ENCODE measurements at places on chromosomes 6 and 20. TPM values are rescaled to one million over a fixed set of nuclear protein-coding genes. Genes with fewer than 3 reads are reported as not detected.
A peak's percentile ranks its signal among the peaks of the same experiment; 100 is the strongest.

DNA sequence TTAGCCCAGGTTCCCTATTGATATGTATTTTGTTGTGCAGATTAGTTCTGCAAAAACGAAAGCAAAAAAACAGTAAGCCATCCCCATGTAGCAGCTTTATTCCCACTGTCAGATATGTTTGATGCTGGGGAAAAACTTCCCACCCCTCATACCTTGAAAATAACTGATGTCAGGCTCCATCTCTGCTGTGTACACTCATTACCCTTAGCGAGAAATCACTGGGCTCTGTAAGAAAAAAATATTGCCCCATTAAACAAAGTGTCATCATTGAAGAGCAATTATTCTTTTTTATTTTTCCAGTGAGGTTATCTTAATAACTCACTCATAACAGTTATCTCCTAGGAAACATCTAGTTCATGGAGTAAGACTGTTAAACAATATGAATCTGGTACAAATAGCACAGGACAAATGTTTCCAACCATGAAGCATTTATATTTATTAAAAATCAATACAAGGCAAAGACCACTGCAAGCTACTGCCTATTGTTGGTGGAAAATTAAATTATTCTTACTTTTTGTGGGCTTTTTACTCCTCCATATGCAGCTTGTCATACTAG is 268.8 kb downstream of the LMBRD1 start:
- DNase-seq, result no peak

KCNB1 gene
- total RNA-seq, result not detected

- peak; percentile 20 for DNase-seq
Observed at GRCh38 chr6:3887150-3887700, 38.1 kb downstream of the FAM50B start.

NDUFAF5 gene
- 23.8 TPM for total RNA-seq

HLA-DOA gene
- 0.53 TPM for total RNA-seq

FAM184A gene
- 7.6 TPM for total RNA-seq

GRCh38 chr20:23631981-23632710 is 5.6 kb downstream of the CST3 start:
- no peak for DNase-seq

DNA sequence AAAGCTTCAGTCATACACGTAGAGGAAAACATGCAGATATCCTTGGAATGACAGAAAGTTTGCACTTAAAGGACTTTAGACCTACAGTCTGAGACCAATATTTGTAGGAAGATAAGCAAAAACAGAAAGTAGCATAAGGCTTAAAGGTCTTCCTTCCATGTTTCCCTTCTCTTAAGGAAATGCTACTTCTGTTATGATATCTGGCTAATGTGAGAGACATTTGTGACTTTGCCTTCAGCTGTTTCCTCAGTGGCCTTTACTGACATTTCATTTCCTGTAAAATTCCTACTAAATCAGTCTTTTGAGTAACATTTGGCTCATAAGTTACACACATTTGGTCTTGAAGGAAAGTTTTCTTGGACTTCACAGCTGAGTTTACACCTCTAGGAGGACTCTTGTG is 713.4 kb downstream of the TBC1D32 start:
- DNase-seq, result no peak

DNA sequence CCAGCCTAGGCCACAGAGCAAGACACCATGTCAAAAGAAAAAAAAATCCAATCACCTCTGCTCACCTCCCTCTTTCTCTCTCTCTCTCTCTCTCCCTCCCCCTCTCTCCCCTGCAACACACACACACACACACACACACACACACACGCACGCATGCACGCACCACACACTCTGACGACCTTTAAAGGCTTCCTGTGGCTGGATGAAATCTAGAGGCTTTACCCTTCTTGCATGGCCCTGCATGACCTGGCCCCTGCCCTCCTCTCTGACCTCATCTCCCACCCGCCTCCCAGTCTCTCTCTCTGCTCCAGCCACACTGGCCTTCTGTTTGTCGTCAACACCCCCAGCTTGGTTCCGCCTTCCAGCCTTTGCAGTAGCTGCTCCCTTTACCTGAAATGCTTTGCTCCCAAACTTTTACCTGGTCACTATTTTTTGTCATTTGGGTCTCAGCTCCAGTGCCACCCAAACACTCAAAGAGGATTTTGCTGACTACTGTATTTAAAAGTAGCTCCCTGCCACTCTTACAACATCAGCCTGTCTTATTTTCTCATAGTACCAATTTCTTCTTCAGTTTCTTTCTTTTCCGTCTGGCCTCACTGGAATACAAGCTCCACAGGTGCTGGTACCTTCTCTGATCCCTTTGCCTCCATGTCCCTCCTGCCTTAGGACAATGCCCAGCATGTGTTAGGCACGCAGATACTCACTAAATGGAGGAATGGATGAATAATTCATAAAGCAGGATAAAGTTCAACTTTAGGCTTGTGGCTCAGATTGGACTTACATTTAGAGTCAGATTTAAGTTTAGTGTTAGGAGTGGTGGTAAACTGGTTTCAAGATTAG is 4.3 kb upstream of the LTA start:
- DNase-seq, result peak; percentile 51

SALL4 gene
- total RNA-seq, result not detected

PRDM1 gene
- 78.9 TPM for total RNA-seq

PPP1R14C gene
- total RNA-seq, result 0.21 TPM

DNA sequence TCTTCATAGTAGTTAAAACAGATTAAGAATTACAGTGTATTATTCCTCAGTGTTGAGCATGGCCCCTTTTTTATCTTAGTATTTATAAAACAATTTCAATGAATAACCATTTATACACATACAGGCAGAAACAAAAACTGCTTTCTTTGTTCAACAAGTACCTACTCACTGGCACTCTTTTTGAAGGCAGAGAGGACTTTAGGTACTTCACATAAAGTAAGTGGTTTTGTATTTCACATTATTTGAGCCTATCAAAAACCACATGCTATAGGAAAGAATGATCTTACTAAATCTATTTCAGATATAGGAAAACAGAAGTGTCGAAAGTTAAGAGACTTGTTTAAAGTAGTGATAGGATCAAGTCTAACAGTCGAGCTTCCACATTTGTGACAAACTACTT is 73.8 kb downstream of the PRKN start:
- DNase-seq, result no peak

DNA sequence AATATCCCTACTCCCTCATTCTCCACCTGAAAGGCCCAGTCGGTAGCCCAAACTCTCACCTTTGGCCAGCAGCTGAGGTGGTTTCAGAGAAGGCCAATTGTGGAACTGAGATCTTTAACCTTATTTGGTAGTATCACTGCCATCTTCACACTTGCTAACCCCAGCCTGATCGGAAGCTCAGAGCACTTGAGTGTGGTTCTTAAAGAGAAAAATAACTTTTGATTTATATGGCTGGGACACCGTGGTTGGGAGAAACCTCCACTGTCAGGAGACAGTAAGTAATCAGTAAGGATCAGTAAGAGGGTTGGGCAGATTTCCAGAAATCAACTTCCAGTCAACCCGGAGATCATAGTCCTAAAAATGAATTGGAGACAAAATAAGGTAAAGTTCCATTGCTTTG is 22.8 kb upstream of the PRSS16 start:
- no peak for DNase-seq

DNA sequence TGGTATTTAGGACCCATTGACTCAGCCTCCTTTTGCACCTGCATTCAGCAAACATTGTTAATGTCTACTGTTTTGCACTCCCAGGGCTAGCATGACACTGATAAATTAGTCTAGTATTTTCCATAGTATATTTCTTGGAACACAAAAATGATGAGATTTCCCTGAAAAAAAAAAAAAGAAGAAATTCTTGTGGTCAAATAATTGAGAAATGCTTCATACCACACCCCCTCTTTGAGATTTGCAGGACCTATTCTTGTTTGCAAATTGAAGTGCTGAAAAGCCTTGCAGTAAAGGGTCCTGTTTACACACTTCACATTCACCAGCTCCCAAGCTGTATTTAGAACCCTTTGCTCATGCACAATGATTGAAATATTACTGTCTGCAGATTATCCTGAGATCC is 36.3 kb upstream of the CLIC5 start:
- no peak for DNase-seq

DNA sequence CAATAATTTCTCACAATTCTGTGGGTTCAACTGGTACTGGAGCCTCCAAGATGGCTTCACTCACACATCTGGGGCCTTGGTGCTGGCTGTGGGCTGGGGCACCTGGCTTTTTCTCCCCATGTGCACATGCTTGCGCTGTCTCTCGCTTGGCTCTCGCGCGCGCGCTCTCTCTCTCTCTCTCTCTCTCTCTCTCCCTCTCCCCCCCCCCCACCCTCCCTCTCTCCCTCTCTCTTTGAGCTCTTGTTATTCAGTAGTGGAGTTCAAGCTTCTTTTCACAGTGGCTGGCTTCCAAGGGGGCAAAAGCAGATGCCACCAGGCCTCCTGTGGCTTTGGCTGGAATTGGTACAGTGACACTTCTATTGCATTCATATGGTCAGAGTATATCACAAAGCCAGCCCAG is 10.8 kb upstream of the TBCC start:
- DNase-seq, result no peak

MUC22 gene
- not detected for total RNA-seq

Data from activated CD4-positive, alpha-beta memory T cell treated with anti-CD3 and anti-CD28 coated beads for 36 hours (primary cell).